ENCODE measurements at places on chromosomes 2 and 18.

DNA sequence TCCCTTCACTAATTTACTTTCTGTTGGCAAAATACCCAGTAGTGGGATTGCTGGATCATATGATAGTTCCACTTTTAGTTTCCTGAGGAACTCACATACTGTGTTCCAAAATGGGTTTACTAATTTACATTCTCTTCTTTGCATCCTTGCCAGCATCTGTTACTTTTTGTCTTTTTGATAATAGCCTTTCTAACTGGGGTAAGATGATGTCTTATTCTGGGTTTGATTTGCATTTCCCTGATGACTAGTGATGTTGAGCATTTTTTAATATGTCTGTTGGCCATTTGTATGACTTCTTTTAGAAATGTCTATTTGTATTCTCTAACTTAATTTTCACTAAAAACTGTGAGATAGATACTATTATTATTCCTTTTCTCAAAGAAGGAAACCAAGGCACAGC, 411.7 kb downstream of the SOCS6 start:
- no peak for DNase-seq

DNA sequence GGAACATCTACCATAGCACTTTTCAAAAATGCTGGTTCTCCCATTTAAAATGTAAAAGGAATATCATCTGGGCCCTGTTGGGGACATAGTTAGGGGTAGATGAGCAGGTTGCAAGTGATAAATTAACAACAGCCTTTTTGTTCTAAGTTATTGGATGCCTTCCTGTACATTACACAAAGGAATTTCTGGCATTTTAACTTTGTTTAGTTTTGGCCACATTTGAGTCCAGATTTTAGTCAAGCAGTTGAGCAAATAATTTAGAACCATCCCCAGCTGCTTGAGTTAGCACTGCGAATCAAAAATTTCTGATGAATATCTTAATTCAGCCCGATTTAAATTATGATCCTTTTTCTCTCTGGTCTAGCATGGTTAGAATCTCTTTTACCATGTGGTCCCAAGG, 124.4 kb downstream of the TTC27 start:
- no peak for DNase-seq

DNA sequence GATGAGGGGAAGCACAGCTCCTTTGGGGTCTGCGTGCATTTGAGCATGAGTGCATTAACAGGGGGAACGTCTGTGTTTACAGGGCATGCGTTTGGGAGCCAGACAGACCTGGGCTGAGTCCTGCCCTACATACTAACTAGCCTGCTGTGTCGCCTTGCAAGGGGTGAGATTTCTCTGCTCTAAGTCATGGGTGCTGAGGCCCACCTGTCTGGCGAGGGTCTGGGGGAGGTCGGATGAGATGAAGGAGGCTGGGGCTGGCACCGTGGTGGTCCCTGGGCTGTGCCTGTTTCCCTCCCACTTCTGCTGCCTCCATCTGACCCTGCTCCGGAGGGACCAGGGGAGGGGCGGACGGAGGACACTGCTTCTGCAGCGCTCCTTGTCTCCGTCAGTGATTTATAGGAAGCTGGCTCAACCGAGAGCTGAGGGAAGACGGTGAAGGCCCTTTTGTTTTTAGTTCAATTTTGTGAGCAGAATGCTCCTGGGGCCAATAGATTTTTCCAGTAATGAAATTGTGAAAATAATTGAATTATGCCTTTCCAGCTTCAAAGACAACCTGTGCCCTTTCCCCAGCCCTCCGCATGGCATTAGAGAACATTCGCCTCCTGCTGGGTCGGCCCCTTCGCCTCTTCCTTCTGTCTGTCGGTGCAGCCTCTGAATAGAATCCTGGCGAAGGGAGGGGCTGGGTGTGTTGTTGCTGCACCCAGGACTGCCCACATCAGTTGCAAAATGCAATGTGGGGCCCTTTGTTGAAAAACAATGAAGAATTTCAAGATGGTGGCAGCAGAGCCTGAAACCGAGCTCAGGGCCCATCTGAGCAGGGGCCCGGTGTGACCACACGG, 49.7 kb downstream of the RRM2 start:
- DNase-seq: no peak

- peak; percentile 39 for DNase-seq
These were observed 32.3 kb downstream of the SCN9A start for GRCh38 chr2:166343467-166343866.

DNA sequence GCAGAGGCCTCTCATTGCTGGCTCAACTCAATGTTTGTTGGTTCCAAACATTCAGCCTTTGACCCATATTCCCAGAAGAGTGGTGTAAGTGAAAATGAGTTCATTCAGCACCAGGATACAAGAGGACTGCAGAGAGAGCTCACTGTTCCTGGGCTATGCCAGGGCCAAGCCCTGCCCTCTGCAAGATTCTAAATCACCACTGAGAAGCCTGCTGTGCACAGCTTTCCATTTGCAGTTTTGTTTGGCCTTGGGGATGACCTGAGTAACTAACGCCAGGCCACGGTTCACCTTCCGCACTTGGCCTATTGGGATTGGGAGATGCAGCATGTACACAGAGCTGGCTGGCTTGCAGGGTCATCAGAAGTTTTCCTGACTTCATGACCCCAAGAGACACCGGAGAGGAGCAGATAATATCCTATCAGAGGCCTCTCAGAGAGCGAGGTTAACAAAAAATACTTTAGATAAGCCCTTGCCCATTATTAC, 12.6 kb downstream of the GKN1 start:
- no peak for DNase-seq

- DNase-seq: no peak
These were observed 220.2 kb downstream of the PDE11A start for GRCh38 chr2:177852389-177852788.

GRCh38 chr2:218993345-218994315, at the start of gene CRYBA2:
Gene CRYBA2, minus strand, starts transcription at chr2:218993422. Its CDS starts 246 bp downstream, at chr2:218993176.
- DNase-seq: peak; percentile 59

- DNase-seq: no peak
These were observed 285.5 kb downstream of the PHLPP1 start for GRCh38 chr18:63000839-63001238.

GRCh38 chr2:218008060-218009040, 5.6 kb upstream of the TNS1 start:
- DNase-seq: no peak

GRCh38 chr2:157830696-157831570, 45.2 kb downstream of the ACVR1 start:
- DNase-seq: no peak

- DNase-seq: no peak
These were observed 143.4 kb downstream of the GFPT1 start for GRCh38 chr2:69243652-69244051.

Data from SHP77 (cell line).